ENCODE measurements at places on chromosomes 12 and 14.

GRCh38 chr14:104086210-104086660 lies 735 bp downstream of the ASPG start:
- no peak for DNase-seq

- DNase-seq = no peak
Observed at GRCh38 chr12:26740991-26741390, 92.0 kb downstream of the ITPR2 start.

DNA sequence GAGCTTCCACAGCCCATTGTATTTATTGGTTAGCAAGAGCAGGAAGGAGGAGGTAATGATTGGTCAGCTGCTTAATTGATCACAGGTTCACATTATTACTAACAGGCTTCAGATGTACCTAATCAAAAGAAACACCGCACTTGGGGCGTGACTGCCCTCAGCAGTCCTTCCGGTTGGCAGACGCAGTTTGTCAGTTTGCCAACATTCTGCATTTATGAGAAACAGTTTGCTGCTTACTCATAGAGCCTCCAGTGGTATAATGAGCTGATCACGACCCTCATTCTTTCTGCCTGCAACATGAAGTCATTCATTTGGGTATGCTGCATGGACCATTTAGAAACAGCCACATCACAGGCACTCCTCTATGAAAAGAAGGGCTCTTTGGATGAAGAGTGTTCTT lies 42.5 kb upstream of the PPM1H start:
- no peak for DNase-seq

- DNase-seq = no peak
Observed at GRCh38 chr12:47801170-47801903, 18.4 kb downstream of the HDAC7 start.

Measured in HS-27A (cell line).